Stimulated activated CD4-positive, alpha-beta T cell treated with anti-CD3 and anti-CD28 coated beads, TNF-alpha, amount 100 ng/mL, for 4 hours (primary cell): ENCODE measurements at places on chromosomes 11 and 22.

GRCh38 chr11:66467756-66468155 is 1.1 kb downstream of the PELI3 start:
- no peak for DNase-seq

- DNase-seq: no peak
Observed at GRCh38 chr11:2584812-2585565, 114.8 kb downstream of the KCNQ1OT1 start.

DNA sequence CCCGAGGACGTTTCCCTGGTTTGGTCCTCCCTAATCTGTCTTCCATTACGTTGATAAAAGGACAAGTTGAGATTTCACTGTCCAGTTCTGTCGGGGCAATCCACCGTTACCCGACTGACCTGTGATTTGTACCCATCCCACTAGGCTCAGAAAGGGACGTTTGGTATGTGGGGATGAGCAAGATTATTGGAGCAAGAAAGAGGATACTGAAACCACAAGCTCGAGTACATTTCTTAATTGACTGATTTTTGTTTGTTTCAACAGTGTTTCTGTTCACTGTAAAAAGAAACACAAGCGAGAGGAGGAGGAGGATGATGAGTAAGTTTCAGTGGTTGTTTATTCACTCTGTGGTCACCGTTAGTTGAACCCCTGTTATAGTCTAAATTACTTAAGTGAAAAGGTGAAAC is 969 bp downstream of the CCDC117 start:
- no peak for DNase-seq

DNA sequence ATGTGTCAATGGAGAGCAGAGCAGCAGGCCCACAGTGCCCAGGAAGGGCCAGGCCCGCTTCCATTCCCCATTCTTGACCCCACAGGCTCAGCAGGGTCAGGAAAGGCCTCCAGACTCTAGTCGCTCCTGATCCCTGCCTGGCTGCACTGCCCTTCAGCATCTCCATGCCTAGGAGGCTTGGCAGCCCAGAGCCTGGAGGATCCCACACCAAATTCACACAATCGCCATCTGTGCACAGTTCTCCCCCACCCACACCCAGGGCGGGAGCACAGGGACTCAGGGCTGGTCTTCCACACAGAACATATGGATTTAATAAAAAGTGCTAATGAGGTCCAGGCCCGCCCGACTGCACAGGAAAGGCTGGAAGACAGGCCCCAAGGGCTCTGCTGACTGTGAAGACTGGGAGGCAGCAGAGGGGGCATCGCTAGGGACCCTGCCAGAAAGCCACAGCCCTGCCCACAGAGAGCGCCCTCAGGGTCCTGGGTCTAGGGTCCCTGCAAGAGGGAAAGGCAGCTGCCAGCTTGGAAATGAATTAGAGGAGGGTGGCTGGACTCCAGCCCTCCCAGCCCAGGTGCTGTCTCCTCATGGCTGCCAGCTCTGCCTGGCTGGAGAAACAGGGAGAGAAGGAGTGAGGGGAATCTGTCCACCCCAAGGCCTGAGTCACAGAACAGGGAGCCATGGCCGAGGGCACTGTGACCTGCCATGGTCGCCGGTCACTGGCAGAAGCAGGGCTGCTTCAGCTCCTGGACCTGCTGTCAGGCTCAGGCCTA is 39.7 kb downstream of the DKK3 start:
- DNase-seq: no peak

DNA sequence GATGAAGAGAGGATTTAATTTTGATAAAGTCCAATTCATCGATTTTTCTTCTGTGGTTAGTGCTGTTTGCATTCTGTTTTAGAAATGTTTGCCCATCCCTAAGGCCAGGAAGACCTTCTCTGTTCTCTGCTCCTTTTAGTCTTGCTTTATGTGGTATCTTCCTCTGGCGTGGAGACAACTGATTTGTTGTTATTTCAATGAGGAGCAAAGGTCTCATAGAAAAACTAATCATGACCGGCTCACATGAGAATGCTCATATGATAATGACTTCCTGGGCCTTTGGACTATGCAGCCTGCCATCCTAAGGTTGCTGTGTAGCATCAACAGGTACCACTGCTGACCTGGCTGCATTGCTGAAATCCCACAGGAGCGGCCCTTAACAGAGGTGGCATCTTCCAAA is 19.8 kb downstream of the SCGB1A1 start:
- no peak for DNase-seq
